ENCODE measurements at places on chromosomes 4 and X.
A peak's percentile ranks its signal among the peaks of the same experiment; 100 is the strongest.

GRCh38 chrX:87299563-87300160 is 217.9 kb upstream of the KLHL4 start:
- H3K36me3 ChIP-seq, result no peaks in the 10 kb centered on the region
- no peaks in the 10 kb centered on the region for H3K27me3 ChIP-seq
- no peak overlapping the region for H3K27ac ChIP-seq
- DNase-seq, result no peak
- H3K4me1 ChIP-seq, result no peaks in the 10 kb centered on the region

DNA sequence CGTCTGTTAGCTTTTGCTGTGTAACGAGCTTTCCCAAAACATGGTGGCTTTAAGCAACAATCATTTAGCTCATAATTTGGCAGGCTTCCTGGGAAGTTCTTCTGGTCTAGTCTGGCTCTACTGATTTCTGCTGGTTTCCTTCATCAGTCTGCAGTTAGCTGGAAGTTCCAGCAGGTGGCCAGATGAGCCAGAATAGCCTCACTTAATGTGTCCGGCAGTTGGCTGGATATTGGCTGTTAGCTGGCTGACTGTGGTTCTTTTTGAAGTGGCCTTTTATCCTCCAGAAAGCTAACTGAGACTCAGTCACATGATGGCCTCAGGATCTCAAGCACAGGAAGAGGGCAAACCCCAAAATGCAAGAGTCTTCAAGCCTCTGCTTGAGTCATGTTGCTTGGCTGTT is 34.9 kb downstream of the FTHL17 start:
- no peaks in the 10 kb centered on the region for H3K4me1 ChIP-seq
- no peak for DNase-seq
- no peak overlapping the region for H3K4me3 ChIP-seq
- no peak overlapping the region for H3K27ac ChIP-seq
- no peaks in the 10 kb centered on the region for H3K27me3 ChIP-seq
- no peaks in the 10 kb centered on the region for H3K36me3 ChIP-seq

GRCh38 chr4:1058997-1059665 is 47.7 kb downstream of the FGFRL1 start:
- no peak overlapping the region for H3K4me3 ChIP-seq
- no peaks in the 10 kb centered on the region for H3K27me3 ChIP-seq
- DNase-seq, result no peak
- no peaks in the 10 kb centered on the region for H3K36me3 ChIP-seq

DNA sequence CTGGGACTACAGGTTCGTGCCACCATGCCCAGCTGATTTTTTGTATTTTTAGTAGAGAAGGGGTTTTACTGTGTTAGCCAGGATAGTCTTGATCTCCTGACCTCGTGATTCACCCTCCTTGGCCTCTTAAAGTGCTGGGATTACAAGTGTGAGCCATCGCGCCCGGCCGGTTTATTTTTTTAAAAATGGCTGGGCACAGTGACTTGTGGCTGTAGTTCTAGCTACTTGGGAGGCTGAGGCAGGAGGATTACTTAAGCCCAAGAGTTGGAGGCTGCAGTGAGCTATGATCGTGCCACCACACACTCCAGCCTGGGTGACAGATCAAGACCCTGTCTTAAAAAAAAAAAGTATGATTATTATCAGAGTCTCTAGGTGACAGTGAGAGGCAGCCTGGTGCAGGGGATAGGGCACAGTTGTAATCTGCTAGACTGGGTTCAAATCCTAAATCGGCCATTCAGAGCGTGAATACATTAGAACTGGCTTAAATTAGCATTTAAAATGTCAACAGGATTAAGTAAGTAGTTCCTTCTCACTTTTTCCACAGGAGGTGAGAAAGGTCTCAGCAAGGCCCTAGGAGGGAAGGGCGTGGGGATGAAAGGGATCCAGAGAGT is 435 bp upstream of the MGST2 start:
- no peak for DNase-seq
- H3K4me1 ChIP-seq, result peaks cover 9% of the 10 kb centered on the region
- peak overlapping the region; percentile 64 for H3K4me3 ChIP-seq
- H3K36me3 ChIP-seq, result no peaks in the 10 kb centered on the region
- no peaks in the 10 kb centered on the region for H3K27me3 ChIP-seq
